ENCODE measurements at places on chromosomes 2 and 18.
A peak's percentile ranks its signal among the peaks of the same experiment; 100 is the strongest.

GRCh38 chr2:64367444-64368232 is 86.3 kb upstream of the LGALSL start:
- DNase-seq: no peak

GRCh38 chr18:22466608-22467395 is 49.1 kb upstream of the CTAGE1 start:
- DNase-seq: no peak

DNA sequence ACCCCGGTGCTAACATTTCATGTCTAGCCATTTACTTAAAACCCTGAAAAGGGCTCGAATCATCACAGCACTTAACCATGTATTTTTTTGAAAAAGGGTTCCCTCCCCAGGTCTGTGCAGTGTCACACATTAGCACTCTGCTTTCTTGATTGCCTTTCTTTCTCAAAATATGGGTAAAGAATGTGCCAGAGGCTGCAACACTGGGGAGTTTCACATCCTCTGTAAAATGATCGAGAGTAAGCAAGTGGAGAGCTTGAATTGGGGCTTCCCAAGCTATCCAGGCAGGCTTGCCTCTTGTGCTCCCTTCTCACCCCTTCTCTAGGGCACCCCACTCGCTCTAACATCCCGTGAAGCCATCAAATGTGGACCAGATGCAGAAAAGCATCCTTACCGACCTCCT is 177.0 kb upstream of the CCDC68 start:
- DNase-seq: no peak

GRCh38 chr2:128798502-128799283 is 480.0 kb upstream of the HS6ST1 start:
- DNase-seq: no peak

DNA sequence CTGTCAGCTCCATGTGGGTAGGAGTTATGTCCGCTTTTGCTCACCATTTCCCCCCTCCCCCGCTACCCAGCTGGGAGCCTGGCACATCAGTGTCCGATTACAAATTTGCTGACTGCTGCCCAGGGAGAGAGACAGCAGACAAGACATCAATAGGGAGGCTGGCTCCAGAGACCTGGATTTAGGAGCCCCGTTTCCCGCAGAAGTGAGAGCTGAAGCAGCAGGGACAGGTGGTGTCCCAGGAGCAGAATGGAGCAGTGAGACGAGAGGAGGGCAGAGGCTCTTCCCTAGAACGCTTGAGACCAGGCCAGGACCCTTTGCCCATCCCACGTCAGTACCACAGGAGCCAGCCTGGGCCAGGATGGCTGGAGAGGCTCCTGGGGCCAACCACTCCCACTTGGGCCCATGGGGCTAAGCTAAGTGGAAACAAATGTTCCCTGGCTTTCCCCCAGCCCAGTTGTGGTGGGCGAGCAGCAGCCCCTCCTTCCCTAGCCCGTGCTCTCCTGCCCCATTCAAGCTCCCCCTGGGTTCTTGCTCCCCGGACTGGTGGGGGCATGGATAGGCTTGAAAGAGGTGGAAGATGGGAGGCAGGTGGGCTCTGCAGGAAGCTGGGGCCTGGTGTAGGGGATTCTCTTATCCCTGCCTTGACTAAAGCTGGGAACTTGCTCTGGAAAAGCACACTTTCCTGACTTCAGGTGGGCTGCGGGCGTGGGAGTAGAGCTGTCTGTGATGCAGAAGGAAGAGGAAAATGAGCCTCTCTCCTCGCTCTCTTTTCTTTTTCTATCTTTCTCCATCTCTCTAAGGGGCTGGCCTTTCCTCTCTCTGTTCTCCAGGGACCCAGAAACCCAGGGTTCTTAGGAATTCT is 4.1 kb upstream of the WNT6 start:
- DNase-seq: no peak

- no peak for DNase-seq
Measured at GRCh38 chr2:233117351-233117750, 57.2 kb downstream of the INPP5D start.

GRCh38 chr2:71876542-71877451 is 270.9 kb downstream of the CYP26B1 start:
- no peak for DNase-seq

- no peak for DNase-seq
Measured at GRCh38 chr18:77013811-77014521, 118.6 kb downstream of the MBP start.

- peak; percentile 59 for DNase-seq
Measured at GRCh38 chr2:237674731-237675276, 47.4 kb downstream of the LRRFIP1 start.

- no peak for DNase-seq
Measured at GRCh38 chr2:238861013-238861730, 13.3 kb downstream of the TWIST2 start.

DNA sequence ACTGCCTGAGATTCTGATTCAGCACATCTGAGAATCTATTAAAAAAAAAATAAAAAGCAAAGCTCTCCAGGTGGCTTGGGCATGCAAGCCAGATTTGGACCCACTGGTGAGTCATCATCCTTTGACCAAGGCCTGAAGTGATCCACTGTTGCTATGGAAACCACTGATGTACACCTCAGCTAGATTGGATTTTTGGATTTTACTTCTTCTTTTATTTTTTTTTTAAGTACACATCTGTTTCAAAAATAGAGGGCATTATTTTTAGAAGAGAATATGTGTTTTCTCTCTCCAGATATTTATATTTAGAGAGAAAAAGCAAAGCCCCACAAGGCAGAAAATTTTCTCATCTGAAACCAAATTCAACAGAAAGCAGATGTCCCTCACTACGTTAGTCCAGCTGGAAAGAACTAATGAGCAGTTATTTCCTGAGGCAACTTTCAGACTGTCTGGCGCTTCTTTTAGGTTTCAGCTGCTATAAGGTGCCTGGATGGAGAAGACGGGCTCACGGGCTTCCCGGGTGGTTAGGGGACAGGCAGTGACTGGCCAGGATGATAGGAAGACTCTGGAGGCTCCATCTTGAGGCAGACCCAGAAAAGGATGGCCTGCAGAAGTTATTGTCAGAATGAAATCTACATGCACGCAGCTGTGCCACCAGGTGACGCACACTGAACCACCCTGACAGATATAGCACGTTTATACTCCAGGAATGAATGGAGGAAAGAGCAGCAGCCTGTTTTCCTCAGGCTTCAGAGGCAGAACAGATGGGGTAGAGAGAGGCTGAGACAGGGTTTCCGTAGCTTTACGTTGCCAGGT is 50.5 kb downstream of the MRPL35 start:
- no peak for DNase-seq

DNA sequence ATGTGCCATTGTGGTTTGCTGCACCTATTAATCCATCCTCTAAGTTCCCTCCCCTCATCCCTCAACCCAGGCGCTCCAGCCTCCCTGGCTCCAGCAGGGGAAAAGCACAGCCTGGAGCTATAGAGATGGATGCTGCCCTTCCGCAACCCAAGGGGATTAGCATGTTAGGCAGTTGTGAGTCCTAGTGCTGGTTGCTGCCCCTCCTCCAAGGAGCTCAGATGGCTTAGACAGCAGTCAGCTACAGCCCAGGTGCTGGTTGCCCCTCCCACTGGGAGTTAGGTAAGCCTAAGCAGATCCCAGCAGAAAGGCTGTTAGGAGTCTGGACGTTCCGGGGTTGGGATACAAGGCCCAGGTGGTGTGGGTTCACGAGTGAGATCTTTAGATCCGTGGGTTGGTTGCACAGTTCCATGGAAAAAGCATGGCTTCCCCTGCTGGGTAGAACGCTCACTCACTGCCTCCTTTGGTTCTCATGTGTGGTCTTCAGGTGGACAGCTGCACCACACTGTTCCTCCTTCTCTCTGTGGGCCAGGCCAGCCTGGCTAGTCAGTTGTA is 446.1 kb downstream of the ZNF804A start:
- no peak for DNase-seq

DNA sequence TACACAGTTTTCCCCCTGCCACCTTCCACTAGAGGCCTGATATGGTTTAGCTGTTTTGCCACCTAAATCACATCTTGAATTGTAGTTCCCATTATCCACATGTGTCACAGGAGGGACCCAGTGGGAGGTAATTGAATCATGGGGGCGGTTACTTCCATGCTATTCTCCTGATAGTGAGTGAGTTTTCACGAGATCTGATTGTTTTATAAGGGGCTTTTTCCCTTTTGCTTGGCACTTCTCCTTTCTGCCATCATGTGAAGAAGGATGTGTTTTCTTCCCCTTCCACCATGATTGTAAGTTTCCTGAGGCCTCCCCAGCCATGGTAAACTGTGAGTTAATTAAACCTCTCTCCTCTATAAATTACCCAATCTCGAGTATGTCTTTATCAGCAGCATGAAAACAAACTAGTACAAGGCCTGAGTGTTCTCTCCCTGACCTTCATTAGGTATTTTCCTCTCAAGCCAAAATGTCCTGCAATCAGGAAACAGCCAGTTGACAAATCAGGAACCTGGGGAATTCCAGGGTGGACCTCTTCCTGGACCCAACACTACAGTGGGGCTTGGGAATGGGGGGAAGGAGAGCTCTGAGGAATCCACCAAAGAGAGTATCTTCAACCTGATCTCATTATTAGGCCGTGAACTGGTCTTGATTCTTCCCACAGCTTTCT is 129.9 kb downstream of the TXNL1 start:
- DNase-seq: no peak

DNA sequence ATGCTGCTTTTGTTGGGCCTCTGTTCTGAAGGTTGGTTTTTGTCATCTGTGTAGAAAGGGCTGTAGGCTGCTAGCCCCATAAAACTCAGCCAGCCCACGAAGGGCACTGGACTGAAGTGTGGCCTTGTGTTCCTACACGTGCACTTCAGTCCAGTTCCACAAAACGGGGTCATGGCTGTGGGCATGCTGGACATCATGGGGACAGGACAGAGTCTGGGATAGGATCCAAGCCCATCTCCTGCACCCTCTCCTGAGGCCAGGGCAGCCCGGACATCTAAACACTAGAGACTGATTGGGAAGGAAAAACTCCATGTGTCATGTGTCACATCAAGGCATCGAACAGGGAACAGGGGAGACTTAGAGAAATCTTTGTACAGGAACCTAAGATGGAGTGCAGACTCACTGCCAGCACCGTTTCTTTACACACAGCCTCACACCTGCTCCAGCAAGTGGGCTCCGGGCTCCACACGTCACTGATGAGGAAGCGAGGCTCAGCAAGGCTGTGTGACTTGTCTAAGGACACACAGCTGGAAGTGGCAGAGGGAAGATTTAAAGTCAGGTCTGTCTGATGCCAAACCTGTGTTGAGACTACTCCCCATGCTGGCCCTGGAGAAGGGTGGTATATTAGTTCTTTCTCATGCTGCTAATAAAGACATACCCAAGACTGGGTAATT is 74.8 kb upstream of the BCL2L11 start:
- no peak for DNase-seq

DNA sequence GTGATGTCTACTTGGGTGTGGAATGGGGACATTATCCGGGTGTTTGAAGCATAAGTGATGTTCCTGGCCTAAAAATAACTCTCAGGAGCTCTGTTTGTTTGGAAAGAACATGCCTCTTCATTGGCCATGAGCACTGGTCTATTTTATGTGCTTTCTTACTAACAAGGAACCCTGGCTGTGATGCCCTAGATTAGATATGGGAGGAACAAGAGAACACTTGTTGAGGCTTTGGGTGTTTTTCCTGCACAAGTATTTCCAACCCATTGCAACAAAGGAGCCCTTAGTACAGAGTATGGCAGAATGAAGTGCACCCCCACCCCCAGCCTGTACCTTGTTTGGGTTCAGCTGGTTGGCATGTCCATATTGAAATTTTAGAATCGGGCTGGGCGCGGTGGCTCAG is 95.9 kb downstream of the SLC4A3 start:
- no peak for DNase-seq

DNA sequence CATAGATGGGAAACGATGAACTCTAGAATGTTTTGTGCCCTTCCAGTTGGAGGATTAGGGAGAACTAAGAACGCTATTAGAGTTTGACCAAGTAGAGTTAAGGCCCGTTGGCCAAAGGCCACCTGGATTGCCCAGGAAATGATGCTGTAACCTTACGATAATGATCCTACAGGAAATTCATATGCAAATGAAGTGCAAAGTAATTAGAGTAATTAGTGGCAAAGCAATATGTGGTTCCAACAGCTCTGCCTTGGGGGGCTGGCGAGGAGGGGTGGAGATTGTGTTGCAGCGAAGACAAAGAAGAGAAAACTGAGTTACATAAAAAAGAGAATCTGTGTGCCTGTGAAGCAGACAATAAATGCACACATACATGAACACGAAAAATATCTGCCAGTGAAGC is 61.5 kb upstream of the BOD1L2 start:
- no peak for DNase-seq

- DNase-seq: no peak
Measured at GRCh38 chr2:102634831-102635241, 15.5 kb downstream of the SLC9A2 start.

- DNase-seq: no peak
Measured at GRCh38 chr2:237546040-237546875, 20.1 kb upstream of the PRLH start.

DNA sequence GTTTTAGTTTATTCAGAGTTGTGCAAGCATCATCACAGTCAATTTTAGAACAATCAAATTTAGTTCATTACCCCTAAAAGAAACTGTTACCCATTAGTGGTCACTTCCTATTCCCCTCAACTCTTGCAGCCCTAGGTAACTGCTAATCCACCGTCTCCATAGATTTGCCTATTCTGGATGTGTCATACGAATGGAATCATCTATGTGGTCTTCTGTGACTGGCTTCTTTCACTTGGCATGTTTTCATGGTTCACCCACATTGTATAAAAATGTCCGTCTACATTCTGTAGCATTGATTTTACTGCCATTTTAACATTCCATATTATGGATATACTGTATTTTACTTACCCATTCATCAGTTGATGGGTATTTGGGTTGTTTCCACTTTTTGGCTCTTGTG is 5.3 kb upstream of the CEP68 start:
- no peak for DNase-seq

DNA sequence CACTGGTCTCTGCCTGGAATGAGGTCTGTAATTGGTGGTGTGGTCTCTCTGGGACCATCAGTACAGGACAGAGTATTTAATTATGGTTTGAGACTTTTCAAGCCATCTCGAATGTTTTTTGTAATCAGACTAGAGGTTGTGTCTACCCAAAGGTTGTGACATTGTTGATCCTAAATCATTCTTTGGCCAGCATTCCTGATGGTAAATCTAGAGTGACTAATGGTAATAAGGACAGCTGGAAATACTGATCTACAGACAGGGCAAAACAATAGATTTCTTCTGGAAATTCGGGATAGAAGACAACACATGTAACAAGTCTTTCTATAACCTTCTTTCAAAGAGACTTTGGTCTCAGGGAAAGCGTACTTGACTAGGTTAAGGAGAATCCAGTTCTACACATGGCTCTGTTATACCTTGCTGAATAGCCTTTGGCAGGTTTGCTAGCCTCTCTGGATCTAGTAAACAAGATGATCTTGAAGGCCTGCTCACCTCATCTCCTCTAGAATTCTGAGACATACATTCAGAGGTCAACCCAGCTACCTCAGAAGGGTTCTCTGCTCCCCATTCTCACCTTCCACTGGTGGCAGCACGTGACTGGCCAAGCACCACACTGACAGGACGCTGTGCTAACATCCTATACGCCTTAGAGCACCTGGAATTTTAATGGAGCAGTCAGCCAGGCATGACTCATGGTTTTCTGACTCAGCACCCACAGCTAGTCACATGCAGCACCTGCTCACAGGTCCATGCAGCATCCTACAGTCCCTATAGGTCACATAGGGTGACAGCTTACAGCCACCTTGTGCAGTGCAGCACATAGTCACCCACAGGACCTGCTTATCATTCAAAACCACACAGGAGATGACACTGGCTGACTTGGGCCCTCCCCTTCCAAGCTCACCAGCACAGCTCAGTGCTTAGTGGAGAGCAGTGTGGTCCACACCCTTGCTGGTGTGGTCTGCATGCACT is 12.2 kb downstream of the PLB1 start:
- DNase-seq: no peak

GRCh38 chr18:48002933-48003365 is 72.5 kb upstream of the SMAD2 start:
- no peak for DNase-seq

Data from stimulated activated CD4-positive, alpha-beta T cell treated with anti-CD3 and anti-CD28 coated beads, Interleukin-1b, Interleukin-23, amount 100 ng/mL, for 24 hours (primary cell).